Stimulated activated CD8-positive, alpha-beta memory T cell treated with anti-CD3 and anti-CD28 coated beads, Interleukin-4, amount 100 ng/mL, for 48 hours (primary cell): ENCODE measurements at places on chromosomes 6 and 20.

GRCh38 chr20:44118185-44119033 lies 68.6 kb downstream of the JPH2 start:
- DNase-seq, result no peak

DNA sequence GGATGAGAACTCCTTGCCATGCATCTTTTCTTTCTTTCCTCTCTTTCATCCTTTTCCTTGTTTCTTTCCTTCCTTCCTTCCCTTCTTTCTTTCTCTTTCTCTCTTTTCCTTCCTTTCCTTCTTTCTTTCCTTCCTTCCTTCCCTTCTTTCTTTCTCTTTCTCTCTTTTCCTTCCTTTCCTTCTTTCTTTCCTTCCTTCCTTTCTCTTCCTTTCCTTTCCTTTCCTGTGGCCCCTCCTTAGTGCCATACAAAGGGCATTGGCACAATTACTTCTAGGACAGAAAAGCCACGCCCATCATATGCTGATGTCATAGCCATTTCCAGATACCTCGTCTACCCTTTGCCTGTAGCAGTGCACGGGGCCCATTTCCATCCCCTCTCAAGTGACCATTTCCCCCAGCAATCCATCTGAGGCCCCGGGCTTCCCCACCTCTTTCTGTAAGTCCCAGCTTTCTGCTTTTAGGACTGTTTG lies 2.2 kb upstream of the CENPB start:
- DNase-seq, result no peak

DNA sequence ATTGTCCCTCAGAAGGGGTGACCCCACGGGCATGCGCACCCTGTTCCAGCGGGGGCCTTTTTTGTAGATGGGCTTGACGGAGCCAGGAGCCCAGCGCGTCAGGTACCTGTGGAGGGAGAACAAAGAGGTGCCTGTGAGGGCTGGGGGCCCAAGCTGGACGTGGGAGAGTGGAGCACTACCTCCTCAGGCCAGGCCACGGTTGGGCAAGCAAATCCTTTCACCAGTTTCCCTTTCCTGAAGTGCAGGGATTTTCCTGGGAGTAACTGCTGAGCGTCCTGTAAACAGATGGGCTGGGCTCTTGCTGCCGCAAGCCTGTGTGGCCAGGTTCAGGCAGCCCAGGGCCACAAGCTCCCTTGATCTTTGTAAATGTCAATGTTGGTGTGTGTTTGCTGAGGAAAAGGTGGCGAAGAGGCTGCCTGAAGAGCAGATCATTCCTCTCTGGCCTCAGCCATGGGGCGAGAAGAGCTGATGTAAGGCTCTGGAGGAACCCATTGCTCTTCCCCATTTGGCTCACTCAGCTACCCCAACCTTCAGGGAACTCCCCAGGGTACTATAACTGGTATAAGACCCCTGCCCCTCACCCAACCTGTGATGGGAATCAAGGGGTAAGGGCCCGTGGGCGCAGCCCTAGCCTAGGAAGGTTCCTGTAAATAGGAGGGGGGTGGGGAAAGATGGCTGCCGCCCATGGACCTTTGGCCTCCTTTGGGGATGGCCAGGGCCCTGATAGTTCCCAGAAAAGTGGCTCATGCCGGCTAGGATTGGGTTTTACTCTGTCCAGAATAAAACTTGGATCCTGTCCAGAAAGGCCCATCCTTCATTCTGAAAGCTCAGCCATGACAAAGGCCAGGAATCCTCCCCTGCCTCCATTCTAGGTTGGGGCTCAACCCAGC lies 15.5 kb downstream of the MRPS18A start:
- no peak for DNase-seq

- DNase-seq, result no peak
Observed at GRCh38 chr6:136803608-136804007, 11.3 kb upstream of the MAP3K5 start.

GRCh38 chr6:33505548-33506370 lies 51.4 kb downstream of the ZBTB9 start:
- no peak for DNase-seq

DNA sequence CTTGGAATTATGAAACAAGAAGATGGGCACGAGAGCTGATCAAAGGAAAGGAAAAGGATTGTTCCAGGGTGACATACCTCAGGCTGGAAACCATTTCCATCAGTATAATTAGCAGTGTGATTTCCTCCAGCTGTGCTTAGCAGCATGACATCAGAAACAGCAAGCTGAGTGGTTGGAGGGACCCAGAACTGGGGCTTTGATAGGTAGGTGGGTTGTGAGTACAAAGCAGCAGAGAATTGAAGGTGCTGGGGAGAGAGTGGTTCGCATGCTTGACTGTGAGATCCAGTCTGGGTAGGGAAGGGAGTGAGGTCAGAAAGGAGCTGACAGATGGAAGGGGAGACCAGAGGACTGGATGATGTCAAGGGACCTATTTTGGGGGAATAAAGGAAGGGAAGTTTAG lies 90.4 kb downstream of the CD164 start:
- no peak for DNase-seq
